ENCODE measurements at places on chromosomes 12 and 14.
A peak's percentile ranks its signal among the peaks of the same experiment; 100 is the strongest.

GRCh38 chr14:51744372-51745130, 92.8 kb downstream of the FRMD6 start:
- no peak for DNase-seq

DNA sequence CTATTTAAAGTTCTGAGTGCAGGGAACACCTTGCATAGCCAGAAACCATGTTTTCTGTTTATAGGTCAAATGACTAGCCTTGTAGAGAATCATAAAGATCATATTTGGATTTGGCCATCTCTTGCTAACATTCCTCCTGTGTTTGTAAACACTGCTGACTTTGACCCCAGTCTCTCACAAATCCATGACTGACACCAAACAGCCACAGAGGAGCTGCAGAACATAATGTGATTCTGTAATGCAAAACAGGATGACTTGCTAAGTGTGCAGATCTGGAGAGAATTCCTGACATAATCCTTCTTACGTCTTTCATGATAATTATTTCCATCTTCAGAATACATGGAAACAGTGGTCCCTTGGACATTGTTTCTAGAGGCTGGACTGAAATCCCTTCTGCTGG, 211.8 kb downstream of the BMP4 start:
- no peak for DNase-seq

- DNase-seq = no peak
These were observed 138.1 kb upstream of the MED13L start for GRCh38 chr12:116415408-116416108.

- DNase-seq = no peak
These were observed 850.8 kb downstream of the TMTC2 start for GRCh38 chr12:83537428-83538053.

- DNase-seq = no peak
These were observed 152.7 kb downstream of the DPF3 start for GRCh38 chr14:72740966-72741825.

- no peak for DNase-seq
These were observed 25.6 kb downstream of the MDM1 start for GRCh38 chr12:68306564-68306963.

DNA sequence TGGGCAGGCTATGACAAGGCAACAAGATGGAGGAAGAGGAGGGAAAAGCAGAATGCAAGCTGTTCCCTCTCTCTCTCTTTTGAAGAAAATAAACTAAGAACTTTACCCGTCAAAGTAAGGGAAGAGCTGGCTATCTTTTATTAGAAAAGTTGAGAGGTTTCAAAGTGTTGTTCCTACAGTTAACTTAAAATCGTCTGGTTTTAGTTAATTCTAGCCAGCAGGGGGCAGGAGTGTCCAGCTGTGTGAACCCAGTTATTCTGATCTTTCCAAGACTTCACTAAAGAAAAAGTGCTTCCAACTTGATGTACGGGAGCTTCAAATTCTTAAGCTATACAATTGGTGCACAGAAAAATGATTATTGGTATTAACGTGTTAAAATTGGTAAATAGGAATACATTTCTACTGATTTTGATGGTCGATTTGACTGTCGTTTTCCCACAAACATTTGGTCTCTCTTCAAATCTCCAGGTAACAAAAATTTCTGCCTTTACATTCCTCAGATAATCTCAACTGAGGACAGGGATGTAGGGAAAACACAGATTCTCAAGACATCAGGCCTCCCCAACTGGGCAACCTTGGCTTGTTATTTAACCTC, 28.4 kb upstream of the MON2 start:
- peak; percentile 86 for DNase-seq

DNA sequence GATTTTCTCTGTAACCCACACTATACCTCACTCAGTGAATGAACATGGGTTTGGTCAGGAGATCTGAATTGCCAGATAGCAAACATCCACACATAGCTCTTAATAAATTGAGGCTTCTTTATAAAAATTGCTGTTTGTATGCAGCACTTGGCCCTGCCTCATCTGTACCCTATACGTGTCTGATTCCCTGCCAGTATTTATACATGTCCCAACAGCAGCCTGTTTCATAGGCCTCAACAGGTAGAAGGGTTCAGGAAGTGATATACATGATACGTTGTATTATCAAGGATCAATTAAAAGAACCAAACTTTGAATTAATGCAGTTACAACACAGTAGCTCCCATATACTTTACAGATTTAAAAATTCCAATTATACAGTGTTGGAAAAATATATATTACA, 32.3 kb downstream of the RASSF9 start:
- DNase-seq = no peak

DNA sequence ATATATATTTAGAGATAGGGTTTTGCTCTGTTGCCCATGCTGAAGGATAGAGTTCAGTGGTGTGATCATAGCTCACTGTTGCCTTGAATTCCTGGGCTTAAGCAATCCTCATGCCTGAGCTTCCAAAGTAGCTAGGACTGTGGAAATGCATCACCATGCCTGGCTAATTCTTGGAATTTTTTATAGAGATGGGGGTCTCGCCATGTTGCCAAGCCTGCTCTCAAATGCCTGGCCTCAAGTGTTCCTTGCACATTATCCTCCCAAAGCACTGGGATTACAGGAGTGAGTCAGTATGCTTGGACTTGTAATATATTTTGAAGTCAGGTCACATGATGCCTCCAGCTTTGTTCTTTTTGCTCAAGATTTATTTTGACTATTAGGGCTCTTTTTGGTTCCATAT, 178.0 kb downstream of the RPAP3 start:
- no peak for DNase-seq

GRCh38 chr12:59649203-59649602, 53.4 kb downstream of the SLC16A7 start:
- peak; percentile 14 for DNase-seq

DNA sequence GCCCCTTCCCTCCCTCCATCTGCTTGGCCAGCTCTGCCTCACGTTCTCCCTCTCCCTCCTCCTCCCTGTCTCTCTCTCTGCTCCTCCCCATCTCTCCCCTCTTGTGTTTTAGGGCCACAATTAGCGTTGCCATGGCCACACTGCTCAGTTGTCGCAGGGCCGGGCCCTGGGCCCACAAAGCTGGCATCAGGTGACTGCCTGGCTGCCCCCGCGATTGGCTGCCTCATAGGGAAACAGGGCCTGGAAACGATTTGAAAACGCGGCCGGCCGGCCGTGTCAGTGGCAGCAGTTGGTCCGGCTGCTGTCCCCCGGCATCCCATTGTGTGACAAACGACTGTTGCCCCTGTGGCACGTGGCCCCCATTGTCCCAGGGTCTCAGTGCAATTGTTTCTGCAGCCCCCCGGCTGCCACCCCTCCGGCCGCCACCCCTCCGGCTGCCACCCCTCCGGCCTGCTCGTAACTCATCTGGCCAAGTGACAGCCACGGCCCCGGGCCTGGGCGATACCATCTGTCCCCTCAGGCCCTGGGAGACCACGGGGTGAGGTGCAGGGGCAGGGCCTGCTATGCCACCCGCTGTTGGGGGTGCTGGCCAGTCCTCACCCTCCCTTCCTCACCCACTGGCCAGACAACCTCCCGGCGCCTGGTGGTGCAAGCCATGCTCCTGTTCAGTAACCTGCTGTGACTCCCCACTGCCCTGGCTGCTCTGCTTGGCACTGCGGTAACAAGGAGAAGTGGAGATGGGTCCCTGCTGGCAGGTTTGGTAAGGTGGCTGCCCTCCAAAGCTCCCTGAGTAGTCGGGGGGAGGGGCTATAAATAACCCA, 17.4 kb downstream of the FOXN4 start:
- peak; percentile 17 for DNase-seq

- no peak for DNase-seq
These were observed 133.5 kb upstream of the PARP11 start for GRCh38 chr12:4006743-4007142.

DNA sequence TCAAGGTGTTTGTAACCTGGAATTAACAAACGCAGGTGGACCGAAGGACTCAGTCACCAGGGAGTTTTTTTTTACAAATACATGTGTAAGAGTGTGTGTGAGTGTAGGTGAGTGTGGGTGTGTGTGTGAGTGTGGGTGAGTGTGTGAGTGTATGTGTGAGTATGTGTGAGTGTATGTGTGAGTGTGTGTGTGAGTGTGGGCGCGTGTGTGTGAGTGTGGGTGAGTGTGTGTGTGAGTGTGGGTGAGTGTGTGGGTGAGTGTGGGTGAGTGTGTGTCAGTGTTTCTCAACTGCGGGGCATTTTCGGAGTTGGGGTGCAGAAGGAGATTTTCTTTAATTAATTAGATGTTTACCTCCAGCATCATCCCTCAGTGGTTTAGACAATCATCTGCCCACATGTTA, 1178.8 kb downstream of the VRK1 start:
- DNase-seq = no peak

DNA sequence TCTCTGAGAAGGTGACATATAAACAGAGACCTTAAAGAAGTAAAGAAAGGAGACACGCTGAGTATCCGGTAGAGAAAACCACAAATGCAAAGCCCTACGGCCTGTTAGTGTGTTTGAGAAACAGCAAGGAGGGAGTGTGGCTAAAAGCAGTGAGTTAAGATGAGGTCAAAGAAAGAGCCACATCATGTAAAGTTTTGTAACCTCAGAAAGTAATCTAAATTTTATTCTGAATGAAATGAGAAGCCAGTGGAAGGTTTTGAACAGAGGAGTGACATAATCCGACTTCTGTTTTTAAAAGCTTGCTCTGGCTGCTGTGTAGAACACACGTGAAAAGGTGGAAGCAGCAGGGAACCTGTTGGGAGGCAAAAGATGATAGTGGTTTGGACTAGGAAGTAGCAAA, 32.6 kb downstream of the PPP2R5E start:
- DNase-seq = no peak

DNA sequence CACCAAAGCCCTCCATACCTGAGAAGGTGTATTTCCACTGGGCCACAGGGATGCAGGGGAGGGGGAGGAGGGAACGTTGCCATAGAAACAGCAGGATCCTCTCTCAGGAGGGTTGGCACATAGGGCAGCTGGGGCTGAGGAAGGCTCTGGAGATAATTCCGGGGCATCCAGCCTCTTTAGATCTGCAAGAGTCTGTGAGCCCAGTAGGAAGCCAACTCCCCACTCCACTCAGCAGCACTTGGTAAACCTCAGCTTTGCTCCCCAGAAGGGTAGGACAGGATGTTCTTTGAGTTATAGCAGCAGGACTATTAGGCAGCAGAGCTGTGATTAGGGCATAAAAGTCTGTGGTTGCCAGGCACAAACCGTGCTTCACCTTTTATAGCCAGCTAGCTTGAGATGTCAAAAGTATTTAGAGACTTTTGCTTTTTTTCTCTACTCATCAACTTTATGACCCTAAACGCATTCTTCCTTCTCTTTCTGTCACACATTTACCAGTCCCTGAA, 7.8 kb upstream of the PLEKHG3 start:
- DNase-seq = no peak

GRCh38 chr12:133023566-133023965, 13.7 kb upstream of the ZNF84 start:
- DNase-seq = no peak

GRCh38 chr12:105455261-105455660, 124.8 kb downstream of the C12orf75 start:
- no peak for DNase-seq
